ENCODE measurements at places on chromosomes 1 and 21.

- DNase-seq: no peak
Observed at GRCh38 chr1:47722909-47723580, 274.1 kb downstream of the TRABD2B start.

GRCh38 chr1:40107290-40107959 lies 10.4 kb upstream of the PPT1 start:
- DNase-seq: no peak

GRCh38 chr1:114671011-114671938 lies 1.4 kb upstream of the DENND2C start:
- DNase-seq: peak; percentile 2

GRCh38 chr1:61227857-61228550 lies 145.6 kb downstream of the NFIA start:
- DNase-seq: no peak

DNA sequence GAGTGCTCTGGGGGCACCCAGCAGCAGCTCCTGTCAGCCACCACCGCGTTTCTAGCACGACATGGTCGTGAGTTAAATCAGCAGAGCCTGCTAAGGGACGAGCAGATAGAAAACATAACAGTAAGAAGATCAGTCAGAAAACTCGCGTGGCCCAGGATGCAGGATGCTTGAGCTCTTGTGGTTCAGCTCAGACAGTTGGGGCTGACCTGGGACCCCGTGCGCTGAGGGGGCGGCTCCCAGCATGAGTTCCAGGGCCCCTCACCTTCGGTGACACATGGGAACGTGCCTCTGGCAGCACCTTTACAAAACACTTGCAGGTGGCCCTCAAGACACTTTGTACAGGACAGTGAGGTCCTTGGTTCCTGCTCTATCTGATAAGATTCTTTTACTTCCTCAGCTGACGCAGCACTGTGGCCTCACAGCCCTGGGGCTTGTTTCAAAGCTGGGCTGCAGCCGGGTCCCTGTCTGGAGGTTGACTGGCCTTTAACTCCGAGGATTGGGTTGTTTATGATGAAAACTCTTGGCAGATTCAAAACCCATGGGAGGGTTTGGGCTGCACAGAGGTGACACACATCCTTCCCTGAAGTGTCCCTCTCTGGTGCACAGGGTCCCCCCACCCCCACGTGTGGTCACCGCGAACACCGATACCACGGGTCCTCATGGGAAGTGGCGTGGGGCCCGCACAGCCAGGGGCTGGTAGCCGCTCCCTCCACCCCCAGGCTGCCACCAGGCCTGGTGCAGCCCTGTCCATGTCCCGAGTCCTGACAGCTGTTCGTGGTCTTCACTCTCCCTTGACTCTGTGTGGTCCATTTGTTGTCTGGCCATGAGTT lies 65.3 kb upstream of the COL6A1 start:
- no peak for DNase-seq

DNA sequence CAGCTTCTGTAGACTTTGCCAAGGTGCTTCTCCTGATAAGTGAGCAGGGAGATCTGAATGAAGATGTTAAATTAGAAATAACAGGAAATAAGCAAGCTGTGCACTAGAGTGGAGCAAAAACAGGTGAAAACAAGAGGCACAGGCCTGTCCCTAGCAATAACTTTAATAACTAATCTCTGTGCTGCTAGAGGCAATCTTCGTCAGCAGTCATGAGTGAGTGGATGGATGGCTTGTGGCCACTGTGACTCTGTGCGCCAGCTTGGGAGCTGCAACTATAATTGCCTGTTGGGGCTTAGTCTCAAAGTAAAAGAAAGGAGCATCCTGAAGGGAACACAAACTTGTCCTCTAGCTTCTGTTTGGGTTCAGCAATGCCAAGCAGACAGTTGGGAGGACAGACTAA lies 240.3 kb downstream of the HHIPL2 start:
- DNase-seq: no peak

DNA sequence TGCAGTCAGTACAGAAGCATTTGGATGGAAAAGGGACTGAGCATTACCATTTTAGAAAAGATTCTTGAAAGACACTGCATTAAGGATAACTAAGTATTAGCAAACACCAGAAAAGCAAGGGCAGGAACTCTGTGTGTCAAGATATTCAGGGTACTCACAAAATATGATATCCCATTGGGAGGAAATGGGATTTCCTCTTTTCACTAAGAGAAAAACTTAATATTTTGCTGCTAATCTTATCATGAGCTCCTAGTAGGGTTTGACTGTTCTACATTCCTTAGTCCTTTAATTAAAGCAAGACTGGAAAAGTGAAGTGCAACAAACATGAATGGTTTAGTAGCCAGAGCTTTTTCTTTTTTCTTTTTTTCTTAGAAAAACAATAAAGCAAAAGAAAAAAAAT lies 305.9 kb upstream of the ADGRL4 start:
- DNase-seq: no peak

- no peak for DNase-seq
Observed at GRCh38 chr21:27475363-27475955, 508.6 kb upstream of the ADAMTS5 start.

- DNase-seq: no peak
Observed at GRCh38 chr1:234906654-234907053, 222.0 kb downstream of the TOMM20 start.
